ENCODE measurements at places on chromosomes 4 and X. TPM values are rescaled to one million over a fixed set of nuclear protein-coding genes. Genes with fewer than 3 reads are reported as not detected.
A peak's percentile ranks its signal among the peaks of the same experiment; 100 is the strongest.

Gene MAOB
- 0.72 TPM for total RNA-seq

Gene SLBP
- 51.9 TPM for total RNA-seq

Gene UGT2A3
- total RNA-seq: not detected

Gene TMEM154
- total RNA-seq: 2.9 TPM

Gene PAGE2
- total RNA-seq: not detected

- DNase-seq: no peak
- H3K27ac ChIP-seq: peak overlapping the region; percentile 26
- H3K4me1 ChIP-seq: peaks cover 18% of the 10 kb centered on the region
- no peaks in the 10 kb centered on the region for H3K36me3 ChIP-seq
- H3K4me3 ChIP-seq: peak overlapping the region; percentile 27
- H3K27me3 ChIP-seq: no peaks in the 10 kb centered on the region
Measured at GRCh38 chrX:54482839-54483593, 13.0 kb downstream of the FGD1 start.

GRCh38 chrX:41862562-41863184, 60.7 kb downstream of the CASK start:
- H3K36me3 ChIP-seq: no peaks in the 10 kb centered on the region
- H3K27ac ChIP-seq: no peak overlapping the region
- DNase-seq: no peak
- no peaks in the 10 kb centered on the region for H3K4me1 ChIP-seq
- H3K27me3 ChIP-seq: no peaks in the 10 kb centered on the region

DNA sequence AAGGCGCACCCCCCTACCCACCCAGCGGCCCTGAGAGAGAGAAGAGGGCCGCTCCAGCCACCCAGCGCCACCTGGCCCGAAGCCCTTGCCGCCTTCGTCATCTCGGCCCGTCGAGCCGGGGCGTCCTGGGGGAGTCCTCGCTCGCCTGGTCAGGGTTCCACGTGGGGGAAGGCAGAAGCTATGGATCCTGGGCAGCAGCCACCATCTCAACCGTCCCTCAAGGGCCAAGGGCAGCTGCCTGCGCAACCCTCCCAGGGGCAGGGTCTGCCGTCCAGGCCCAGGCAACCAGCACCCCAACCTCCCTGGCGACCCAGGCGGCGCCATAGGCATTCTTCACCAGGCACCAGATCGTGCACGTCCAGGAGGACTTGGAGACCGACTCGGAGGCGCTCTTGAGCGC, 51.5 kb upstream of the IL13RA2 start:
- no peaks in the 10 kb centered on the region for H3K27me3 ChIP-seq
- no peak for DNase-seq
- H3K4me3 ChIP-seq: no peak overlapping the region
- H3K36me3 ChIP-seq: no peaks in the 10 kb centered on the region

GRCh38 chrX:10350981-10351380, 194.2 kb downstream of the CLCN4 start:
- DNase-seq: peak; percentile 68
- H3K27ac ChIP-seq: no peak overlapping the region
- H3K36me3 ChIP-seq: no peaks in the 10 kb centered on the region
- peaks cover 4% of the 10 kb centered on the region for H3K4me1 ChIP-seq

DNA sequence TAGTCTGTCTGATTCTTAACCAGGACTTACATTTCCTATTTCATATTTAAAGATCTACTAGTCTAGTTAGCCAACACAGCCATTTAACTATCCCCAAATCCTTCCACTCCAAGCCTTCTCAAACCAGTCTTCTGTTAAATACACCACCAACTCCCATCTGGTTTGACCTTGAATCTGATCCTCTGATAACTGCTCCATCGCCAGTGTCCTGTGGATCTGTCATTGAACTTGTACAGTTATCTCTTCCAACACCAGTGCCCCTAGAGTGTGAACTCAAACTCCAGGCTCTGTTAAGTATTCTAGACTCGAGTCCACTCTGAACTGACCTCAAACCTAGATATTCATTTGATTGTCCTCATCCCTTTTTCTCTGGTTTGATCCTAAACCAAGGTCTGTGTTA, 14.4 kb downstream of the WDR13 start:
- no peak for DNase-seq
- H3K4me3 ChIP-seq: no peak overlapping the region
- H3K27me3 ChIP-seq: no peaks in the 10 kb centered on the region
- no peak overlapping the region for H3K27ac ChIP-seq

DNA sequence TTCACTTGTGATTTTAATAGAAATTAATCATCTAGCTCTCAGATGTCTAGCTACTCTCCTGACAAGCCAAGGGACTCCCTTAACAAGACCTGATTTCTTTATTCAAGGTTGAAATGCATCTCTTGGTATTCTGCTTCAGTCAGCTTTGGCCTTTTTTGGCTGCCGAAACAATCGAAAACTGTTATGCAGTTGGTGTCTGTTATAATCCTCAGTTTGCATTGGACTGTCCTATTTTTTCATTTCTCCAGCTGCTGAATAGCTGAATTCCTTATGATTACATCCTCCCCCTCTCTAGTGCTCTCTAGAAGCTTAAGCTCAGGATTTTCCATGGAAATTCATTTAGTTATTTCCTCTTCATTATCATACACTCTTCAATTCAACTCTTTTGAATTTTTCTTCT, 177.2 kb downstream of the TRIML1 start:
- no peaks in the 10 kb centered on the region for H3K27me3 ChIP-seq
- H3K27ac ChIP-seq: no peak overlapping the region
- no peak for DNase-seq
- no peaks in the 10 kb centered on the region for H3K4me1 ChIP-seq

GRCh38 chr4:158913766-158914165, 144.9 kb downstream of the FNIP2 start:
- no peak for DNase-seq
- H3K4me1 ChIP-seq: peaks cover 31% of the 10 kb centered on the region
- peak overlapping the region; percentile 60 for H3K27ac ChIP-seq

DNA sequence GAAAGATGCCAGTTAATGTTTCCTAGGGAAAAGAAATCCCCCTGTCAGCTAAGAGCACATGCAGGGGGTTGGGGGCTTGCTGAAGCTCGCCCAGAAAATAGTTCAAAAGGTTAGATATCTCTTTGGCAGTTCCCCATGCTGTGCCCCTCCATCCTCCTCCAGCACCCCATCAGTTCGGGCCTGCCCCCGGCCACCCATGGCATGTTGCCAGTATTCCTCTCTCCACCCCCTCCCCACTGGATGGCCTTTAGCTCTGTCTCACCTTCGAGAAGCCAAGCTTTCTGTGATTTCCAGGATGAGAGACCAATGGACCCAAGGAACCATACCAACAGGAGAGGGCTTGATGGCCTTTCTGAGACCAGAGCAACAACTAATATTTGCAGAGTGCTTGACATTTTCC, 5.2 kb downstream of the RAB33A start:
- H3K4me1 ChIP-seq: peaks cover 21% of the 10 kb centered on the region
- no peaks in the 10 kb centered on the region for H3K36me3 ChIP-seq
- no peak overlapping the region for H3K4me3 ChIP-seq
- no peaks in the 10 kb centered on the region for H3K27me3 ChIP-seq
- no peak overlapping the region for H3K27ac ChIP-seq

- DNase-seq: peak; percentile 23
- no peak overlapping the region for H3K4me3 ChIP-seq
- peaks cover 4% of the 10 kb centered on the region for H3K27me3 ChIP-seq
- H3K4me1 ChIP-seq: no peaks in the 10 kb centered on the region
Measured at GRCh38 chrX:68588602-68589371, 58.7 kb upstream of the STARD8 start.

- H3K4me3 ChIP-seq: no peak overlapping the region
- no peaks in the 10 kb centered on the region for H3K27me3 ChIP-seq
- peaks cover 18% of the 10 kb centered on the region for H3K4me1 ChIP-seq
- DNase-seq: no peak
- no peak overlapping the region for H3K27ac ChIP-seq
- peaks cover 95% of the 10 kb centered on the region for H3K36me3 ChIP-seq
Measured at GRCh38 chr4:7787067-7787466, 152.6 kb downstream of the AFAP1 start.

DNA sequence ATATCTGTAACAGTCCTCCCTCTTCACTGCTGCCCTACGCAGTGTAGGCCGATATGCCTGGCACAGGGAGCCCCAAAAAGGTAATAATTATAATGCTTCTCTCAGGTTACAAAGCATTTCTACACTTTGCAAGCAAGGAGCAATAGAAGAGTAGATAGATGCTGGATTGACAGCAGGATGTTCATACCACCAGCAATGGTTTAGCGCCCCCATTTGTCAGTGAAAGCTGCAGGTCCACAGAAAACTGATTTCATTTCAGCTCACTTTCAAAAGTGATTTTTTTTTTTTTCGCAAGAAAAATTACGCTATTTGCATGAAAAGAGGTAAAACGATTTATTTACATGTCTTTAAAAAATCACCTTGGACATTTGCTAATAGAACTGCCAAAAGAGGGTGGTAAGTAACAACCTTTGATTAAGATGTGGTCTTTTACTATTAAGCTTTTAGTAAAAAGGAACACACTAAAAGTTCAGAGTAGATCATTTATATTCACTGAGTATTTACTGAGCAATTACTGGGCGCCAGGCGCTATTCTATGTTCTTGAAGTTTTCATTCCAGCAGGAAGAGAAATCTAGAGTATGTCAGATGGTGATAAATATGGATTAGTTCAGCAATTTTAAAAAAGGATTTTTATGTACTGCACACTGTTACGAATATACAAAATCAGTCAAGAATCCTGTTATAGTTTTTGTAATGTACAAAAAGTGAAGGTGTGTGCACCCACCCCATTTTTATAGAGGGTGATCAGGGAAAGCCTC, 34.4 kb downstream of the HPF1 start:
- H3K36me3 ChIP-seq: peaks cover 10% of the 10 kb centered on the region
- no peak overlapping the region for H3K4me3 ChIP-seq
- DNase-seq: no peak
- H3K27ac ChIP-seq: no peak overlapping the region
- peaks cover 10% of the 10 kb centered on the region for H3K4me1 ChIP-seq

DNA sequence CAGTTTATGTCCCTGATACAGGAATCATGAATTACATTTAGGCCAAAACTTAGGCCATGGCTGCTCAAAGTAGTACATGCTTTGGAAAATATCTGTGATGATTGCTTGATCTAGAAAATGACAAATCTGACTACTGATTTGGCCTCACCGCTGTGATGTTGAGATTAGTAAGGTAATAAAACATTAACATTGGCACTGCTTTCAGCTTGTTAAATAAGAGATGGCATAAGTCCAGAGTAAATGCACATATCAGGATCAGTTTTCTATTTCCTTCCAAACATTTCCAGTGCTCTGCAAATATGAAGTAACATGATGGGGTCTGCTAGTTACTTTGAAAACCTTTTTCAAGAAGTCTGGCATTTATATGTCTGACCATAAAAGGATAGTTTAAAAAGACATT, 687.3 kb upstream of the ACTRT1 start:
- no peaks in the 10 kb centered on the region for H3K4me1 ChIP-seq
- H3K4me3 ChIP-seq: no peak overlapping the region
- H3K36me3 ChIP-seq: no peaks in the 10 kb centered on the region
- H3K27ac ChIP-seq: no peak overlapping the region
- no peak for DNase-seq

GRCh38 chr4:163804001-163804400, 309.5 kb downstream of the TMA16 start:
- H3K4me1 ChIP-seq: no peaks in the 10 kb centered on the region
- H3K36me3 ChIP-seq: no peaks in the 10 kb centered on the region
- no peak overlapping the region for H3K27ac ChIP-seq
- no peak overlapping the region for H3K4me3 ChIP-seq
- H3K27me3 ChIP-seq: no peaks in the 10 kb centered on the region
- no peak for DNase-seq

DNA sequence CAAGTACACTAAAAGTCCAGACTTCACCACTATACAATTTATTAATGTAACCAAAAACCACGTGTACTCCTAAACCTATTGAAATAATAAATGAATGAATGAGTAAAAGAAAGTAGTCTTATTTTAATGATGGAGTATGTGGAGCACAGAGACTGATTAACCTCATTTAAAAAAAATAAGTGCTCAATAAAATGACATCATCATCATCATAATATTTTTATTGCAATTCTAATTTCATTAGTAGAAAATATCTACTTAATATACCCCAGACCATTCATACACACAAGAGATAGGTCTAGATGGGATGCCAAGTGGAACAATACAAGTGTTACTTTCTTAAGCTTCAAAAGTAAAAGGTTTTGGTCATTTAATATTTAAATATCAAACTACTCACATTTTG, 133.1 kb downstream of the ASB9 start:
- no peak overlapping the region for H3K4me3 ChIP-seq
- H3K4me1 ChIP-seq: no peaks in the 10 kb centered on the region
- H3K27ac ChIP-seq: no peak overlapping the region
- no peaks in the 10 kb centered on the region for H3K27me3 ChIP-seq
- H3K36me3 ChIP-seq: no peaks in the 10 kb centered on the region
- peak; percentile 32 for DNase-seq

DNA sequence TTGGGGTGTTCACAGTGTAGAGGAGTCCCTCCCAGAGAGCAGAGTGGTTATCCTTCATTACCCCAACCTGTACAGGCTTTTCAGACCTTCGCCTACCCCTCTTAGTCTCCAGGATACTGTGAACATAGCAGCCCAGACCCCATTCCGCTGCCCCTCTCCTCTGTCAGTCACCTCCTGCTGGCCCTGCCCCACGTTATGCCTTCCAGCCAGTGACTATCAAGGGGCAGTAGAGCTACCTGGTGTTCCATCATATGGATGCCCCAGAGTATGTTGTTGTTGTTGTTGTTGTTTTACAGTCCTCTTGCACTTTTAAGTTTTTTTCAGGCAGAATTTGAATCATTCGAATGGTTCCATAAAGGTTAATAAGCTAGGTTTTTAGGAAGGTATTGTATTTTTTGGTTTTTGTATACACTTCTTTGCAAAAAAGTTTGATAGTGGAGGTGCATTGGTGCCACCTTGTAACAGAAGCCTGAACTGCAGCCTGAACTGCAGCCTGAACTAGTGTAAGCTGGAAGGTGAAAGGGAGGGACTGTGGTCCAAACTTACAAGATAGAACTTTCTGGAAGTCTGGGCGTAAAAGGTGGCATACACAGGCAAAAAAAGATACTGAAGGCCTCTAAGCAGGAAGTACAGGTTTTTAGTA, 101.4 kb upstream of the RAB40AL start:
- no peak for DNase-seq
- H3K27ac ChIP-seq: no peak overlapping the region
- peaks cover 3% of the 10 kb centered on the region for H3K27me3 ChIP-seq
- H3K4me3 ChIP-seq: no peak overlapping the region

DNA sequence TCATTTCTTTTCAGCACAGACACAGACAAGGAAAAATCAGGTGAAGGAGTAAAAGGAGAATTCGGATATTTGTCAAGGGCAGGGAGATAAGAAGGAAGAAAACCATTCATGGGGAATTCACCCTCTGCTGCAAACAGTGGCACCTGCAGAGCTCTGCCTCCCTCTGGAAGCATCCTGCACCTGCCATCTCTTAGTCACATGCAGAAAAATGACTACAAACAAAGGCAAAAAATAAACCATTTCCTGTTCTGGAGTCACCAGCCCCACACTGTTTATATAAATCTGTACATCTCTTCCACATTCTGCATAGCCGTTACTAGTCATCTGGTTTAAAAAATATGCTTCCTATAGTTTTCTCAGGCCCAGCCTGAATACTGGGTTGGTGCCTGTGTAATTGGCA, 205.3 kb downstream of the ARAP2 start:
- no peak overlapping the region for H3K4me3 ChIP-seq
- no peaks in the 10 kb centered on the region for H3K27me3 ChIP-seq
- DNase-seq: no peak
- H3K4me1 ChIP-seq: no peaks in the 10 kb centered on the region
- H3K27ac ChIP-seq: no peak overlapping the region
- no peaks in the 10 kb centered on the region for H3K36me3 ChIP-seq

- no peak for DNase-seq
- peaks cover 11% of the 10 kb centered on the region for H3K4me1 ChIP-seq
- H3K27ac ChIP-seq: no peak overlapping the region
- H3K36me3 ChIP-seq: no peaks in the 10 kb centered on the region
Measured at GRCh38 chr4:183130328-183131155, 31.5 kb downstream of the WWC2 start.

GRCh38 chr4:15007201-15007600, 4.9 kb downstream of the CPEB2 start:
- peaks cover 48% of the 10 kb centered on the region for H3K4me1 ChIP-seq
- H3K4me3 ChIP-seq: peak overlapping the region; percentile 99
- DNase-seq: peak; percentile 81
- peaks cover 51% of the 10 kb centered on the region for H3K36me3 ChIP-seq

All from osteoblast (primary cell).